ENCODE measurements at places on chromosomes 3 and 15. TPM values are rescaled to one million over a fixed set of nuclear protein-coding genes. Genes with fewer than 3 reads are reported as not detected.
A peak's percentile ranks its signal among the peaks of the same experiment; 100 is the strongest.

DNA sequence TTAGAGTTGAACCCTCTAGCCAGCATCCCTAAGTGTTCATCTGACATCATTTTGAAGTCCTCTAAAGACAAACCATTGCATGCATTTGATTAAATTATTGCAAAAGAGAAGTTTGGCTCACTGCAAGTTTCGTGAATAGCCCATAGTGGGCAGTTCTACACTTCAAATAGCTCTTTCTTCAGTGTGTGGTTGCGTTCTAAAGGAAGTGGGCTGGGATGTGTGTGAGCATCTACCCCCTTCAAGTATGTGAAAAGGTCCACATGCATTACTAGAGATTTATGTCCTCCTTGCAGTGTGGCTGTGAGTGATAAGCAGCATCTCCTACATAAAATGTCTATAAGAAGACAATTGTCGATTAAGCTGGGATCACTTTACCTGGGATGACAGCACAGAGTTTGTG, 54.6 kb downstream of the SST start:
- no peak for DNase-seq

GRCh38 chr3:78734048-78734637, 1033.7 kb downstream of the ROBO1 start:
- peak; percentile 18 for DNase-seq

MEGF11 gene
- polyA plus RNA-seq = 2.3 TPM

COL7A1 gene
- polyA plus RNA-seq = 15.5 TPM

GRCh38 chr15:68080334-68080733, 26.2 kb downstream of the PIAS1 start:
- no peak for DNase-seq

GALNT15 gene
- polyA plus RNA-seq = 3.1 TPM

DNA sequence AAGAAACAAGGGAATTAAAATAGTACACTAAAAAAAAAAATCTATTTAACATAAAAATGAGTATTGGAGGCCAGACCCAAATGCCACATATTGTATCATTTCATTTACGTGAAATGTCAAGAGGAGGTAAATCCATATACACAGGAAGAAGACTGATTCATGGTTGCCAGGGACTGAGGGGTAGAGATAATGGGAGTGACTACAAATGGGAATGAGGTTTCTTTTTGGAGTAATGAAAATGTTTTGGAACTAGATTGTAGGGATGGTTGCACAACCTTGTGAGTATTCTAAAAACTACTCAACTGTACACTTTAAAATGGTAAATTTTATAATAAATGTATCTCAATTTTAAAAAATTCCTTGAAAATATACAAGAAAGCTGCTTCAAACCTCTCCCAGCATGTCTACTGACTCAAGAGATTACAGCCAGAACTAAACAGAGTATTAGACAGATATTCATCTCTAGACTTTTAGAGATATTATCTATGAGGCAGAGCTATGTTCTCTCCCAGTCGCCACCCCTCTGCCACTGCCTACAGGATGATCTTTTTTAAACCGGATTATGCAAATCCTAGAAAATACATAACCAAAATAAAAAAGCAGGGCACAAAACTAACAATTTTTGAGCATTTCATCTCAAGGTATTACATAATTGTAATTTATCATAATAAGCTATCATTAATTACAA, 6.2 kb downstream of the HLTF start:
- DNase-seq = no peak

GRCh38 chr15:78988361-78988911, 43.6 kb upstream of the CTSH start:
- DNase-seq = peak; percentile 45
